Activated naive CD4-positive, alpha-beta T cell (primary cell): ENCODE measurements at places on chromosomes 7 and 10.
A peak's percentile ranks its signal among the peaks of the same experiment; 100 is the strongest.

GRCh38 chr7:80604436-80604835 lies 34.0 kb upstream of the CD36 start:
- no peak for DNase-seq

DNA sequence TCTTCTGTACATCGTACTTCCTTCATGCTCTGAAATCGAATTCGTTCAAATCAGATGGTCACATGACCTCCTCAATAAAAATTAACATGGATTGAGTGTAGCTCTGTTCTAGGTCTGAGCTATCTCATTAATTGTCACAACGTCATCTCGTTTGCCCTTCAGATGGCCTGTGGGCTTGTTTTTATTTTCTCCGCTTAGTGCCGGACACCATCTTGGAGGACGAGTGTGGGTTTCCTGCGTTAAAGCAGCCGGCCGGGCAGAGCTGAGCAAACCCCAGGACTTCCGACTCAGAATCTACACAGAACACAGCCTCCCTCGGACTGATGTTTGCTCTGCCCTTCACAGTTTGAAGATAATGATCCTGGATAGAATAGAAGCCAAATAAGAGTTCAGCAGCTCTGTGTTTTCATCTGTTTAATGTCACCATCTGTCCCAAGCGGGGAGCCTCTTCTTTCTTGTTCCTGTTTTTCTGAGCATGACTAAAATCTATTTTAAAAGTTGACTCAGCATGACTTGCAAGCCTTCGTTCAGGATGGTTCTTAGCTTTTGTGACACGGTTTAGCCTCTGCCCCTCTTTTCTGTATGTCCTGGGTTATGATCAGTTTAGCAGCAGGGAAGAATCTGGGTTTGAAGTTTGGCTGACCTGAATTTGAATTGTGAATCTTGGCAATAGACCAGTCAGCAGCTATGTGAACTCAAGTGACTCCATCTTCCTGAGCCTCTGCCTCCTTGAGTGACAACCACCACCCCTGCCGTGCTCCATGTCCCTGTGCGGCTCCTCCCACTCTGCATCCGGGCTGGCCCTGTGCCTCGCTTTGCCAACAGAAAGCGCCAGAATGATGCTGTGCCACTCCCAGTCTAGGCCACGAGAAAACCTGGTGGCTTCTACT lies 30.6 kb upstream of the GALNTL5 start:
- no peak for DNase-seq

DNA sequence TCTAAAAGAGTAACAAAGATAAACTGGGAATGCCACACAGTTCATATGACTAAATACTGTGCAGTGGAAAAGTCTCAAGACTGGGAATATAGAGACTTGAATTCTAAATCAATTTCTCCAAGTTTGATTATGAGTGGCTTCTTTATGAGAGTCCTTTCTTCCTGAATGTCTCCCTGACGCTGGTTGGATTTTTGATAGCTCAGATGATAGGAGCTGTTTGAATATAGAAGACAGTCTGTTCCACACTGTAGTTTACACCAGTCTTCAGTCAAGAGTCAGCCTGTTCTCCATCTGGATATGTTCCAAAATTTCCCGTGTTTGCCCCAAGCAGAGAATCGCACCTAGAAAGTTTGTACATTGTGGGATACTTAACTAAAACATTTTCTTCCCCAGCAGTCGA lies 173.7 kb downstream of the LRMDA start:
- no peak for DNase-seq

DNA sequence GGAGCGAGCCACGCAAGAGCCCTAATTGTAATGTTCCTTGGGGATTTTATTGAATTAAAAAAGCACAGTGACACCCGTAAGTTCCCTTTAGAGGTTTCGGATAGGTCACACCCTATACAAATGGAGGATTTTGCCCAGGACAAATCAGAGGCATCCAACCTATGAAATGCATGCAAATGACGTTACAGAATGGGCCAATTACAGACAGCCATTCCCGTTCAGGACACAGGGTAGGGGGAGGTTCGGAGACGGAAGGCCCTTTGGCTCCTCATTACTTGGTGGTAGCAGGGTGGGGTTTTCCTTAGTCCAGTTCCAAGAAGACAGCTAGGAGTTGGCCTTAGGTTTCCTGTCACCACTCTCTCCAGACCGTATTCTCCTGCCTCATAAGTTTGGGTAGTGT lies 754.1 kb downstream of the IPMK start:
- no peak for DNase-seq

- DNase-seq = peak; percentile 72
These were observed 531 bp downstream of the IKZF1 start for GRCh38 chr7:50304911-50305582.

GRCh38 chr10:47160261-47160908 lies 139.6 kb upstream of the GDF10 start:
- no peak for DNase-seq

GRCh38 chr7:54705436-54705835 lies 53.6 kb downstream of the SEC61G start:
- DNase-seq = no peak

DNA sequence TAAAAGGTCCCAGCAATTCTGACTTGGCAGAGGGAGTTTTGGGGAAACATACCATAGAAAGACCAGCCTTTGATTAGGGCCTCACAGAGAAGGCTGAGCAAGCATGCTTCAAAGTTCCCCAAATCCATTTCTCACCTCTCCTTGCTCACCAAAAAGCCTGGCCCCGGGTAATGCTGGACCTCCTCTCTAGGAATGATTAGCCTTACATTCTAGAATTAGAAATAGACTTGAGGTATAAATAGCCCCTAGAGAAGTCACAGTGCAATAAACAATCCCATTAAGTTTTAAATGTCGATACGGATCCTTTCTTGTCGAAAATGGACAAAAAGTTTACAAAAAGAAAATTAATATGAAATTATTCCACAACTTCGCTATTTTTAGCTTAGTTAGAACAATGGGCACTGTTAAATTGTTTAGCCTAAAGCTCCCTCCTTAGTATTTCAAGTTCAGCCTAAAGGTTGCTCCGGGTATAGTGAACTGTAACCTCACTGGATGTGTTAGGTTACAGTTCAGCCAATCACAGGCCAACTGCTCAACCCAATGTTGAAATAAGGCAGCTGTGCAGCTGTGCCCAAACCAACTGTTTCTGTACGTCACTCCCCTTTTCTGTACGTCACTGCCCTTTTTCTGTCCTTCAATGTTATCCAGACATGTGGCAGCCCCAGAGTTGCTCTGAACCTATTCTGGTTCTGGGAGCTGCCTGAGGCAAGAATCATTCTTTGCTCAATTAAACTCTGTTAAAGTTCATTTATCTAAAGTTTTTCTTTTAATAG lies 7.9 kb upstream of the GSDME start:
- DNase-seq = no peak

DNA sequence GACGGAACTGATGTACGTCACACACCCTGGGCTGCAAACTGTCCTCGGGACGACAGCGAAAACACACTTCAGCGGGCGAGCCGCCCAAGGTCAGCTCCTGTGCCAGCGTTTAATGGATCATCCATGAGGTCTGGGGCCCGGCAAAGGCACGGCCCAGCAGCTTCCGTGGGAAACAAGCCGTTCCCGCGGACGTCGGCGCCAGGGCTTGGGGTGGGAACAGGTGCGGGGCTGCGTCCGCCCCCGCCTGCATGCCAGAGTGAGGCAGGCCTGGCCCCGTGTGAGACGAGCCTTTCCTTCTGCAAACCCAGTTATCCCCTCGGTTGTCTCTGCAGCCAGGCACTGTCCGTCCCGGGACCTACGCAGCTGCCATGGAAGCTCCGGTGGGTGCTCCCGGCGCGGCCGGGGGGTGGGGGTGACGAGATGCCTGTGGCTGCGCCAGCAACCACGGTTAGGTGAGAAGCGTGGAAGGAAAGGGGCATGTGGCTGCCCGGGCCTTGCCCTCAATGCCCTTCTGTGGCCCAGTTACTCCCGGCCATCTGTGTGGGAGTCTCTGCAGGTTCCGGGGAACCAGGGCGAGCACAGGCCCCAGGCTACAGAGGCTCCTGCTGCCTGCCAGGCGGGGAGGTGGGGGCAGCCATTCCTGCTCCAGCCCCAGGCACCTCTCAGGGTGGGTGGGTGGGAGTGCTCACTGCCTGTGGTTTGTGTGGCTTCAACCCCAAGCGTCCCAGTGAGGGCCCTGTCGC lies 42.2 kb upstream of the PDGFA start:
- DNase-seq = no peak

DNA sequence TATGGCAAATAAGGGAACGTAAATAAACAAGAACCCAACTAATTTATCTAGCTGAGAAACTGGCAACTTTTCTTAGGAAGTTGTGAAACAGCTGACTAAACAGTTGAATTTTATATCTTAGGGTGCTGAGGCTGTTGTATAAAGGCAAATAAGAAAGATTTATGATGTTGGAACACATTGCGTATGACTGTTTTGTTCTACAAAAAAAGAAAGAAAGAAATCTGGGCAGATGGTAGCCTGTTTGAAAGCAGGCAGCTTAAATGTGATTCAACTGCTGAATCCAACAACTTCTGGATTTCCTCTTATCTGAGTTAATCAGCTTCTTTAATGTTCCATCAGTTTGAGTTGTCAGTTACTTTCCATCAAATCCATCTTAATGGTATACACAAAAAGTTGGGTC lies 214.5 kb downstream of the SNX13 start:
- DNase-seq = no peak

DNA sequence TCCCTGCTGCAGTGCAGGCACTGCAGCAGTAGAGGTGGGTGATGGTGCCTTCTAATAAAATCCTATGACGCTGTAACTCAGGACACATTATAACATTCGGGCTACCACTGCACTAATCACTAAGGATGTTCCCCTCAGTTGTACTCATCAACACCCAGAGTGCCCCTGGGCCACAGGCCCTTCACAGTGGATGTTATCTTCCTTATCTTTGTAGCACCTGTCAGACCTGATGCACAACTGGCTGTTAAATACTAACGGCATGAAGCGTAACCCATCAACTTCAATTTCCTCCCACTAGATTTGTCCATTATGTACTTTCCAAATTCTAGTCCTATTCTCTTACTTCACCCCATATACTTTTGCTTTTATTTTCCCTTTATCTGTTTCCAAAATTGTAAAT lies 66.3 kb downstream of the PARD3 start:
- no peak for DNase-seq

GRCh38 chr10:88820748-88821401 lies 18.3 kb downstream of the LIPM start:
- no peak for DNase-seq

GRCh38 chr7:133851411-133851810 lies 275.7 kb upstream of the LRGUK start:
- DNase-seq = no peak

DNA sequence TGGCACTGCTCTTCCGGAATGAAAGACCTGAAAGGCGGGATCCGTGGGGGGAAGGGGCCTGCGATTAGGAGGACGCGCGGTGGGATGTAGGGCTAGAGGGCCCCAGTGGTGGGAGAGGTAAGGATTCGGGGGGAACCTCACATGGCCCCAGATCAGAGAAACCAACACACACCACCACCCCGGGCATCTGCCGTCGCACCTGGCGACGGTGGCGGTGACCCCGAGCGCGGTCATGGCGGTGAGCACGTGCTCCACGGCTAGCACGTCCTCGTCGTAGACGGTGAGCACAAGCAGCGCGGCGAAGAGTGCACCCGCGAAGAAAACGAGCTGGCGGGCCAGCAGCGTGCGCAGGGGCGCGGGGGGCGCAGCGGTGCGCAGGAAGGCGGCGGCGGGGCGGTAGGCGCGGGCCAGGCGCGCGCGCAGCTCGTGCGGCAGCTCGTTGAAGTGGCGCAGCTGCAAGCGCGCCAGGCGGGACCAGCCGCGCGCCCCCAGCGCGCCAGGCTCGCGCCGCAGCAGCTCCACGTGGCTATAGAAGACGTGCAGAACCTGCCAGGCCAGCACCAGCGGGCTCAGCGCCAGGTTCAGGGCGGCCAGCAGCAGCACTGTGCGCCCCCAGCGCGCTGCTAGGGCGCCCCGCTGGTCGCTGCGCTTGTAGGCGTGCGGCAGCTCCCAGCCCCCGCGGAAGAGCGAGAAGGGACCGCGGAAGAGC lies 5.7 kb downstream of the ATG9B start:
- DNase-seq = no peak

- no peak for DNase-seq
These were observed 566.5 kb downstream of the ATRNL1 start for GRCh38 chr10:115659616-115660015.

DNA sequence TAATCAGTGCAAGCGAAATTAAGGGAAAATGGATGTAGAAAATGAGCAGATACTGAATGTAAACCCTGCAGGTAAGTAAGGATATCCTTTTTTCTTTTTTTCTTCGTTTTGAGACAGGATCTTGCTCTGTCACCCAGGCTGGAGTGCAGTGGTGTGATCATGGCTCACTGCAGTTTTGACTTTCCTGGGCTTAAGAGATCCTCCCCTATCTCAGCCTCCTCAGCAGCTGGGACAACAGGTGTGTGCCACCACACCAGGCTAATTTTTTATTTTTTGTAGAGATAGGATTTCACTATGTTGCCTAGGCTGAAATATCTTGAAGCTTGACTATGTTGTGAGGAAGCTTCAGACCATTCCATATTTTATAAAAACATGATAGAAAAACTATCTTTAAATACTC lies 4.3 kb downstream of the PDCD4 start:
- no peak for DNase-seq

- no peak for DNase-seq
These were observed 75.1 kb downstream of the SHOC2 start for GRCh38 chr10:110994406-110995086.

- DNase-seq = no peak
These were observed 19.7 kb downstream of the DOCK1 start for GRCh38 chr10:126924915-126925300.

GRCh38 chr10:70344144-70344543 lies 38.3 kb downstream of the LRRC20 start:
- DNase-seq = no peak

DNA sequence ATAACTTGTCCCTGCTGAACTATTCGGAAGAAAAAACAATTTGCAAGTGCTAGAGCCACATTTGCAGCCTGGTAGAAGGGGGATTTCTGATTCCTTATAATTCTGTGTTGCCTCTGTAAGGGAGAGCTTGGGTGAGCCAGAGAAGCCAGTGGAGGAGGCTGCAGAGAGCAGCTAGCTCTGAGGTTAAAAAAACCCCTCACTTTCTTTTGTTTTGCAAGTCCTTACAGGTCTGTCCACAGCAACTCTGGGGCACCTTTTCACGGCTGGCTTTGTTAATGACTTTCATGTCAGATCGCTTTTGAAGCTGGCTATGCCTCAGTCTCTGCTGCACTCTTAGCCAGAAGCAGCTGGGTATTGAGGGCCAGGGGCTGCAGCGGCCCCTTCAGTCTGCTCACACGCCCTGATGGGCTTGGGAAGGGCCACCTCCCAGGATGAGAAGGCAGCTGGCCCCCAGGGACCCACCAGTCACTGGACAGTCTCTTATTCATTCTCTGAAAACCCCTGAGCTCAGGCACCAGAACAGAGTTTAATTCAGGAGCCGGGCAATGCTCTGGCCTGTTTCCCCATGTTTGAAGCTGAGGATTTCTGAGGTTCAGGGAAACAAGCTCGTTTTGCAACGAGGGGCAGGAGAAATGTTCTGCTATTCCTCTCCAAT lies 30.9 kb downstream of the TRIM8 start:
- DNase-seq = no peak

DNA sequence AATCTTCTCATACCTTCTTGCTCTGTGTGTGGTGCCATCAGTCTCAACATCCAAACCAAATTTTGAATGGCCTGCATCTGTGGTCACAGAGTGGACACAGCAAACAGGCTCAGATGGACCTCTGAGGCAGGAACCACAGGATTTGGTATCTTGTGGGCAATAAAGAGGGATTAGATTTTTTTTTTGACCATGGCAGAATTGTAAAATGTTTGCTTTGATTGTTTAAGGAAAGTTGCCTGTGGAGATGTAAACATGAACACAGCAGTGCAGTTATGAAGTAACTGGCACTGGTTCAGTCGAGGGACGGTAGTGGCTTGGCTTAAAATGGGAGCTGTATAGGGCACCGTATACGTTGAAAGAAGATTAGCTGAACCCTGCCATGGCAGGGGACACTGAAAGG lies 464.7 kb downstream of the SH2D4B start:
- DNase-seq = no peak

GRCh38 chr10:99115703-99116102 lies 119.9 kb downstream of the HPSE2 start:
- DNase-seq = no peak
